ENCODE measurements at places on chromosomes 12 and 14.

DNA sequence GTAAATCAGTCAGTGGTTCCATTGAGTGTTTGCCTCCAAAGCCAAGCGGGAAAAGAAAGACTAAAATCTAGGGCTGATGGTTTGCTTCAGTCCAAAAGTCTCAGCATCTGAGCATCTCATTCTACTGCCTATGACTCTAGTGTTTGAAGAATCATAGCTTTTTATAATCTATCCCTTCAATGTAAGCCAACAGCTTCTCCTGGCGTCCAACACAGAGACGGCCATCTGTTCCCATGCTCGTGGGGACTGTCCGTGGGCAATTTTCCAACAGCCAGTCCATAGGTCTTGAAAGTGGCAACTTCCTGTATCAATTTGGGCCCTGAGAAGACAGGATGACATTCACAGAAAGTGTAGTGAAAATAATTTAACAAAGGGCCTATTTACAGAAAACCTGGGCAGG is 544.4 kb upstream of the TMEM132C start:
- DNase-seq, result no peak

GRCh38 chr14:105317546-105317945 is 3.0 kb downstream of the PACS2 start:
- no peak for DNase-seq

DNA sequence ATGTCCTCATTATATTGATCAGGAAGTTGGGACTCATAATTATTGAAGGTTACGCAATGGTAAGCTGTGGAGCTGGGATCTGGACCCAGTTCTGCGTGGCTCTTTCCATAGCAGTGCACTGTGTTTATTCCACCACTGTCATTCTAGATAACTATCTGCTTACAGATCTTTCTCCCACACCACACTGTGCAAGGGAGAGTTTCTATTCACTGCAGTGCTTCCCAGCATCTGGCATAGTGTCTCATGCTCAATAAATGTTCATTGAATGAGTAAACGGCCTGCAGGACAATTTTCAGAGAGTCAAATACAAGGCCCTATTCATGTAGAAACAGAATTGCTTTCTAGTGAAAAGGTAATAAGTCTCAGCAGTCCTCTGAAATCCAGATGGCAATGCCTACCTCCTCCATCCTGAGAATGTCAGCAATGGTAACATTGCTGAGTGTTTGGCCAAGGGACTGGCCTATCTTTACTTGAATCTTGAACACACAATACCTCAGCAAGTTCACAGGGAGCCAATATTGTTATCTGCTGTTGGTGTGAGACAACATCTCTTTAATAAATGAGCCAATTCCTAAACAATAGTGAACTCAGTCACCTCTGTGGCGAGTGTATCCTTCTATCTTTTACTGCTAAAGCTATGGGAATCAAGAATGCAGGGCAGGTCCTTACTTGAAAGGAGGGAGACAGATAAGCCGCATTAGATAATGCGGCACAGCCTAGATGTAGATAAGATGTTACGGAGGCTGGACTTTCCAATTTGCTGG is 332.4 kb upstream of the PRICKLE1 start:
- DNase-seq, result peak; percentile 10

GRCh38 chr14:28571636-28572035 is 195.0 kb upstream of the FOXG1 start:
- no peak for DNase-seq

- no peak for DNase-seq
These were observed 238.8 kb downstream of the PPFIA2 start for GRCh38 chr12:81520064-81520945.

DNA sequence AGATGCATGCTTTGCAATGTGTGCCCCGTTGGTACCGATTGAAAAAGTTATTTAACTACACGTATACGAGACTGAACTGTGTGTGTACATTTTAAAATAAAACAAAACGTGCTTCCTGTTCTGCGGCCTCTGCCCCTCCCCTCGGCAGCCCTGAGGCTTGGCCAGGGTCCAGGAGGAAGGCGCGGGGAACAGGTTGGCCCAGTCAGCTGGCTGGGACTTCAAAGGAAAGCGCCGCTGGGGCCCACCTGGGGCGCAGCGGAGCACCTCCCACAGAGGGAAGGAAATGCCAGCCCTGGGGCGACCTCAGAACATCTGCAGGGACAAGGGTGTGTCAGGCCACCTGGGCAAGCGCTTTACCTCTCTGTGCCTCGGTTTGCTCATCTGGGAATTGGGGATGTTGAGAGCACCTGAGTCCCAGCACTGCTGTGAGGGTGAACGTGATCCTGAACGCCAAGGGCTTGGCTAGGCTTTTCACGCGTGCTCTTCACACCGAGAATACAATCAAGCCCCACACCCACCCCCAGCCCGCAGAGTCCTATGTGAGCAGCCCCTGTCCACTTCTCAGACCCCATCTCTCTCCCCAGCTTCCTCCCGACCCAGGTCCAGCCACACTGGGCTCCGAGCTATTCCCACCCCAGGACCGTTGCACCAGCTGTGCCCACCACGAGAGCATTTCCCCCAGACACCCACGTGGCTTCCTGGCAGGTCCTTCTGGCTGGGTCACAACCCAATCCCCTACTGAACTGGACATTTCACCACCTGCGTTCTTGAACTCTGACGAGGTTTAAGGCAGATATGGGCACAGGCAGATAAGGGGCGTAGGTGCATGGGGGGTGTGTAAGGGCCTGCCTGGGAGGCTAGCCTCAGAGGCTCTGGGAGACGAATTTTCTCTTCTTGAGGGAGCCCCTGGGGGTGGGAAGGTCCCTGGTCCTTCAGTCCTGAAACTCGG is 41.9 kb upstream of the NCOR2 start:
- peak; percentile 67 for DNase-seq

- no peak for DNase-seq
These were observed 368.8 kb downstream of the TMEM121 start for GRCh38 chr14:105894978-105895881.

GRCh38 chr12:38919191-38919590 is 13.8 kb upstream of the CPNE8 start:
- DNase-seq, result no peak

DNA sequence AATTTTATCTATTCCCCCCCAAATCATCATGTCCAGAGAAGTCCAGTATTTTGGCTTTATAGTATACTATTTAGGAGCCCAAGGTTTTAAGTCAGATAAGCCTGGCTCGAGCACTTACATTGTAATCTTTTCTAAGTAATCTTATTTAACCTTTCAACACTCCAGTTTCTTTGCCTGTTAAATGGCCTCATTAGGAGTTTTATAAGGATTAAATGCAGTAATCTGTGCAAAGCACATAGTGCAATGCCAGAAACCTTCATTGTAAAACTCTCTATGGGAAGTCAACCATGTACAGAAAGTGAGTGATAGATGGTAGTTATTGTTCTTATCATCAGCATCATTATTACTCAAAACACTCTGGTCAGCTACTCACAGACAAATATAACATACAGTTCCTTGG is 1330.4 kb downstream of the SLC16A7 start:
- DNase-seq, result no peak

DNA sequence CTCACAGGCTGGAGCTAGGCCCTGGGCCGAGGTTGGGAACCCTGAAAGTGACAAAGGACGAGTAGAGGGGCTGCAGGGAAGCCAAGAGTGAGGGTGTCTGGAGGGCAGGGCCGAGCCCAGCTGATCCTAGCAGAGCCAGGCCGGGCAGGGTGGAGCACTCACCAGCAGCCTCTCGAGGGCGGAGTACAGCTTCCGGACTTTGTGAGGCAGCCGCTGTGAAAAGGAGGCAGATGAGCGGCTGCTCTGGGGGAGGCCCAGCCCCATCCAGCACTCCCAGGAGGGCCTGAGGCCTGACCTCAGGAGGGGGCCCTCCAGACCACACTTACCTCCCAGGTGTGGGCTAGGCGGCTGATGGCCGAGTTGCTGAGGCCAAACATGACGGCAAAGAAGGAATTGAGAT is 14.7 kb upstream of the ENDOU start:
- no peak for DNase-seq

DNA sequence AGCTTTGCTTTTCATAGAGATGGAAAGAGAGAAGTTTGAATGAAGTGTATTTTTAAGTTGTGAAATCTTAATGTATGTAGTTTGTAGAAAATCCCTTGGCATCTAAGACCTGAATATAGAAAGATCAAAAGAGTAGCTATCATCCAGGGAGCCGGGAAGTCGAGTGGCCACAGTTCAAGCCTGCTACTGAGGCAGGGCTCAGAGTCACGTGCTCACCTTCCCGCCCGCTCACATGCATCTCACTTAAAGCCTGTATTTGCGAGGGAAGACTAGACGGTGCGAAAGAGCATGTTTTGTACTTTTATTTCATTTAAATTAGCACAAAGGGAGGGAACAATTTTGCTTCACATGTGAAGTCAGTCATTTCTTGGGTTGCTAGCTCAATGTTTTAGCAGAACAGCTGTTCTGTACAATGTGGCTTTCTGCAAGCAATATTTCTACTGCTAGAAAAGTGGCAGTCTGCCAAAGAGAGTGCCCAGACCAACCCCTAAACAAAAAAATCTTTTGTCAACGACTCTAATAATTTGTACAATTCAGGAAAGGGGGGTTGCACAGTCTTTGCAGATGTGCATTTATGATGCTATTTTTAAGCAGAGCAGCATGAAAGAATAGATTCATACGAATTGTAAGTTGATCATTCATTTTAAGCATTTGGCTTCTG is 290.7 kb downstream of the NPAS3 start:
- no peak for DNase-seq

DNA sequence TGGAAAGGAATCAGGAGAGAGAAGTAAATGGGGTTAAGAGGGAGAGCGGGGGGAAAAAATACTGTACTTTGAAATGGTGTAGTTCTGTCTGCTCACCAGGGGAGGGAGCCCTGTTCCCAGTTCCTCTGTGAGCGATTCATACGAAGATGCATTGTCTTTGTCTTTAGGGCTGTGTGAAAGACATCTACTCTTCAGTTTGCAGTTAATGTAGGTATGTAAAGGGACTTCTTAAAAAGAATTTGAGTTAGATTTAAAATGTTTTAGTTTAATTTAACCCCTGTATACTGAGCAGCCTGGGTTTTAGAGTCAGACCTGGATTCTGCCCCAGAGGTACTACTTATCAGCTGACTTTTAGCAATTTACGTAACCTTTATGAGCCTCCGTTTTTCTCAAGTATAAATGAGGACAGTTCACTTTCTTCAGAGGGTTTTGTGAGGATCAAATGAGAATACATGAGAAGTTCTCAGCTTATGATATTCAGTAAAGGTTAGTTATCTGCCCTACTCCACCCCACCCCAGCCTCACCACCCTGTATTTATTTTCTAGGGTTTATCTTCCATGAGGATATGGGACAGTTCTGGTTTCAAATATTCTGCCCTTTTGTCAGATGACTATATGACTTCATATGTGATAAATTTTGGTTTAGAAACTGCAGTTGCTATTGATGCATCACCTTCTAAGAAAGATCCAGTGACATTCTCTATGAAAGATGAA is 82.5 kb upstream of the EVL start:
- DNase-seq, result peak; percentile 37

- no peak for DNase-seq
These were observed 33.6 kb downstream of the GYS2 start for GRCh38 chr12:21571046-21571445.

DNA sequence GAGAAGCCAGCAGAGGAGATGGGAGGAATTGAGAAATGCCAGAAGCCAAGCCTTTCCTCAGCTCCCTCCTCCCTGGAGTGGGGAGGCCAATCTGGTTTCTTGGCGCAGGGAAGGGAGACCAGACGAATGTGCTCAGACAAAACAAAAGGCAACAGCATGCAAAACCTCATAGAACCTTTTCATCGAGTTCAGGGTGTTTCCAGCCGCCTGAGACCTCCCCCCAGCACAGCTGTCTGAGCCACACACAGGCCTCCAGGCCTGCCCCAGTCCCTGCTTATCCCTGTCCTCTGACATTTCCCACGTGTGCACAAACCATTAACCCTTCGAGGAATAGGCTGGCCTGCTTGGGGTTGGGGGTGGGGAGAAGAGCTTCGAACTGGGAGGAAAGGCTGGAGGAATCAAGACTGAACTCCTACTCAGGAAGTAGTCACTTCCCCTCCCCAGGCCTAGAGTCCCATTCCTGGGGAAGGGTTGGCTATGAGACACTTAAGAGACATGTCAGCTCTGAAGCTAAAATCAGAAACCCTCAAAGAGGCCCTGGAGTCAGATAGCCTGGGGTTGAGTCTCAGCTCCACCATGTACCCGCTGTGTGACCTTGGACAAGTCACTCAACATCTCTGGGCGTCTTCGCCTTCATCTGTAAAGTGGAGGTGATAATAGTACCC is 10.7 kb downstream of the TBX3 start:
- DNase-seq, result peak; percentile 61

DNA sequence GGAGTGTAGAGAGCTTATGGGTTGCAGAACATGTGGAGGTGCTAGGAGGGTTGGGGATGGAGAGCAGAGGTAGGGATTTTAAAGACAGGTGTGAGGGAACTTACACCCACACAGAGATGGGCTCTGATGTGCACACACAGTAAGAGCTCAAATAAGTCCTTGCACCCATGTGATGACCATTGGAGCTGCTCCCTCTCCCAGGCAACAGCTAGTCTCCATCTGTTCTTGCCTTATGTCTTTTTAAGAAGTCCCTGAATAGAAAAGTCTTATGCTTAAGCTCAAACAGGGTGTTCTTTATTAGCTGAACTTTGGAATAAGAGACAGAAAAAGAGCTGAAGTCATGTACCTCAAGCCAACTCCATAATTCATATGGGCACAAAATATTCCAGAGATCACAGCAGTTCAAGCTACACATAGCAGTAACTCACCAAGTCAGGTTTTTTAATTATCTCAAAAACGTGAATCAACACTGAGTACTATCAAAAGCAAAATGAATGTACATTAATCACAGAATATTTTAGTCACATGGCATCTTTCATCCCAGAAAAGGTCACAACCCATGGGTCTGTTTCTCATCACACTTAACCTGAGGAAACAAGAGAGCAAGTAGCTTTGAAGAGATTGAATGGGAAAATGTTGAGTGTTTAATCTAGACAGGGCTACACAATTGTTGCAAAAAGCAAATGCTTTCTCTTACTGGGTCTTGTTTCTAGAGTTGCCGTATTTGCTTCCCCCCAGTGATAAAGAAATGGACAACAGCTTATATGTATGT is 1513.6 kb upstream of the SEL1L start:
- no peak for DNase-seq

DNA sequence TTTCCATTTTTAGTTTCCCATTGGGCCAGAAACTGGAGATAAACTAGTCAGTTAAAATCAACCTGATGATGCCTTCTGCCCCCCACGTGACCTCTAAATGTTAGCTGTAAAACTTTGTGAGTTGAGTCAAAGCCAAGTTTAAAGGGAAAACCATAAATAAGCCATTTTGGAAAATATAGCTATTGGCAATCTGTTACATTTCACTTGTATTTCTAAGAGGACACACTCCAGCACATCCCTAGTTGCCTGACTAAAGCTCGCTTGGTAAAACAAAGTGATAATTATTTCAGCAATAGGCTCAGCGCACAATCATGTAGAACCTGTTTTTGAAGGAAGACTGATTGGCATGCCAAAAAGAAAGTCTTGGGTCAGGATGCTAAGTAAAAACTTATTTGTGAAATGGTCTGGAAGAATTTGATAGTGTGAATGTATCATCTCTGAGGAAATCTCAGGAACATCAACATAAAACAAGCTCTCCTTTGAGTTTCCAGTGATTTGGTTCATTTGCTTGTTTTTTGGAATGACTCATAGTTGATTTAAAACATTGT is 49.2 kb upstream of the AEBP2 start:
- no peak for DNase-seq
